Stimulated activated CD4-positive, alpha-beta T cell treated with anti-CD3 and anti-CD28 coated beads, Interleukin-2, amount 100 ng/mL, for 4 hours (primary cell): ENCODE measurements at places on chromosomes 6 and 20.

- DNase-seq = no peak
Observed at GRCh38 chr20:47278907-47279348, 77.6 kb downstream of the ZMYND8 start.

- no peak for DNase-seq
Observed at GRCh38 chr6:143183666-143184065, 123.0 kb downstream of the AIG1 start.

GRCh38 chr20:36202891-36203338, 33.4 kb upstream of the AAR2 start:
- peak; percentile 64 for DNase-seq

- DNase-seq = no peak
Observed at GRCh38 chr20:6471110-6471647, 296.3 kb upstream of the BMP2 start.

GRCh38 chr20:1777476-1777820, 117.8 kb upstream of the SIRPA start:
- DNase-seq = no peak

DNA sequence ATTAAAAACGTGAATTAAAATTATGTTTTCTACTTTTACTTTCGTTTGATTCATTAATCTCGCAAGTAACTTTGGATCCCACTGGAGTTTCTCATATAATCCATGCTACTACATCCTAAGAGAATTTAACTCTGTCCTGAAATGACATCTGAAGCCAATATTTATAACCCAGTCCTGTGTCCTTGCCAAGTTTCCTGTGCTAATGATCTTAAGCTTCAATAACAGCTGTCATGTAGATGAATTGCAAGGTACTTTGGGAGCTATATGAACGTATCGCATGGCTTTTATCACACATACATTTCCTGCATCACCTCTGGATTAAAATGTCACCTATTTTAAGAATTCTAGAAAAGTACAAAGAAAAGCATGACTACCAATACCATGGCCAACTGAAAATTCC, 833.8 kb upstream of the CITED2 start:
- no peak for DNase-seq

DNA sequence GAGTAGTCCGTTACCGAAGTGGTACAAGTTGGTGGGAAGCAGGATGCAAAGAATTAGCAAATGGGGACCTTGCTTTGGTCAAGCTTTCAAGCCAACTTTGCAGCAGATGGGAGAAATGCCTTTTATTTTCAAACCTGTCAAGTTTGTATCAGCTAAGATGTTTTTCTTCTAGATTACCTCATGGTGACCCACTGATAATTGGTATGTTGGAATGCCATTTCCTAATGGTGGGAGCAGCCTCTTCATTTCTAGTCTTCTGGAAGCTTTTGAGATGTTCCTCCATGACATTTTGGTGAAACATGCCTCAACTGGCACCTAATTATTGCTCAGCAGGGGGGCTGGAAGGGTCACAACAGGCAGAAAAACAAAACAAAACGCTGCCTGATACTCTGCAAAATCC, 43.7 kb downstream of the ADNP start:
- DNase-seq = no peak
